Bronchial epithelial cell (primary cell): ENCODE measurements at places on chromosomes 7 and 10. TPM values are rescaled to one million over a fixed set of nuclear protein-coding genes. Genes with fewer than 3 reads are reported as not detected.

- no peak for DNase-seq
These were observed 37.4 kb upstream of the KIF5B start for GRCh38 chr10:32093650-32094049.

- no peak for DNase-seq
These were observed 107.4 kb downstream of the FAM204A start for GRCh38 chr10:118234683-118235082.

DNA sequence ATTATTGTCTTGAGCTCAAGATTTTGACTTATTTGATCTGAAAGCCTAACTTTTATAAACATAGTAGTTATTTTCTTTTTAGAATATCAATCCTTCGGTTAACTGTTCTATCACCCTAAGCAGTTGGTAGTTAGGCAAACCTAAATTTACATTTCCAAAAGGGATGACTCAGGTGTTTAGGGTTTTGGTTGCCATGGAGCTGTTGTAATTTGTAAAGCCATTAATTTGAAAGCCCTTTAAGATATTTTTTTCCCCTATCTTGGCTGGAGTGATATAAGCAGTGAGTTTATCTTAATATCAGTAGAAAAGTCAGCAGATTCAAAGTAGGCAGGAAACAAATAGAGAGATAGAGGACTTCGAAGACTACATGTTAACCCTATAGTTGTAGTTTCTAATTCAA lies 1472.6 kb upstream of the CELF2 start:
- DNase-seq: peak; percentile 17

DNA sequence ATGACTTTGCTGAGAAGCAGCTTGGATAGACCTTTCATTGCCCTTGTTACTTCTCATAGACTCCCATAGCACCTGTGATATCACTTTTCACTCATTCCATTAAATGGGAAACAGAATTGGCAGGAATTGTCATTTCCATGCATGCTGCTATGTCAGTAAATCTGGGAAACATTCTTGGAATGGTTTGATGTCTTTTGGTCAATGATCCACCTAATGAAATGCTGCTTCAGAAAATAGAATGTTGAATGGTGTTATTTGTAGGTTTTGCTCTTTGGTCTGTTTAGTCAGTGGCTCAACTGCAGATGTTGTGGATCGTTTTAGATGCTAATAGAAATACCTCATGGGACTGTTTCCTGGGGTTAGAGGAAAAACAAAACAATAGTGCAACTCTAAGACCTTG lies 127.8 kb downstream of the PLPP4 start:
- no peak for DNase-seq

DNA sequence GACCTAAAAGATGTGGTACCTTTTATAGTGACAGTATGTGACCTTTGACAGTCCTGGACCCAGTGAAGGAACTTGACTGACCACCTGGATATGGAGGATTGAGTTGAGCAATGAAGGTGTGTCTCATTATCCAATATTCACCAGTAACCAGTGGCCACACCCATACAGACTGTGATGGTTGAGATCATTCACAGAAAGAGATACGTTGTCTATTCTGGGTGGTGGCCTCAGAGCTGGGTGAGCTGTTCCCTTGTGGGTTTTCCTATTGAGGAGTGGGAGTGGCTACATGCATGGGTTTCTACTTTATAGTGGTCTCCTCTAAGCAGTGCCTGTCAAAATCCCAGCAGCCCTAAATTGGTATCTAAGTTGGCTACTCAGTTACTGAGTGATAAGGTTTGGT lies 507.4 kb downstream of the SORCS3 start:
- DNase-seq: peak; percentile 80

DNA sequence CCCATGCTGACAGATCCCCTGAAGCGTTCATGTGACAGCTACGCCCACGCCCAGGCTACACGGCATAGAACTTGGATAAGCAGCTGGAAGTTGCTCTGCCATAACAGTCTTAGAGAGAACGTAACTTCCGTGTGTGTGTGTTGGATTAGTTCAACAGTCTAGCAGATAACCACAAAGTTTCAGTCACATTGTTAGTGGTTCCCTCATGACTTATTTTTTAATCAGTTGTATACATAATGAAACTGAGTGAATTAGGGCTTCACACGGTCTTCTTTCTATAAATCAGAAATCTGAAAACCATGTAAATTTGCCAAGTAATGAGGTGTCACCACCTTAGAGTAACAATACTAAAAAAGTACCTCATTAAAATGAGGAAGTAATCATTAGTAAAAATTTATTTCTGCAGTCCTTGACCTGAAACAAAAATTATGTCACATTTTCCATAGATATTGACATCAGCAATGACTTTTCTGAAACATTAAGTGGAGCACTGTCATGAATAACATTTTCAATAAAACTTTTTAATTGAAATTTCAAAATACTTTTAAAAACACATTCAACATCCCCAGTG lies 21.7 kb upstream of the MACC1 start:
- peak; percentile 51 for DNase-seq

DNA sequence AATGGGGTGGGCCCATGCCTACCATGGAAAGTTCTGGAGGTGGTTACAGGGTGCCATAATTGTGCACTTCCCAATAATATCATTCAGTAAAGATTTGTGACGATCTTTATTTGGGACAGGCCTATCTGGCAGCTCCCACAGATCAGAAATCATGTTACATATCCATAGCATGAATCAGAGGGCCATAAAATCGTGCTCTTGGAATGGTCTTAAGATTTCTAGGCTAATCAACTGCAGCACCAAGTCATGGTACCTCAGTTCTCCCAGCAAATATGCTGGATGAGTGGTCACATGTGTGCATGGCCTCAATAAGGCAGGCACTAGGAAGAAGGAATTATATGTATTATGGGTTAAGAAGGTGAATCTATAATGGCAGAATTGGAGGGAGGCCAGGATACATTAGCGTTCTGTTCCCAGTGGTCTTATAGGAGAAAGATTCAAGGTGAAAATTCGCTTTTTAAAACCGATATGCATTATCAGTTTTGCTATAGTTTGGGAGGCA lies 134.7 kb downstream of the NRP1 start:
- no peak for DNase-seq

Gene SUFU
- total RNA-seq: 0.79 and 0.90 TPM in 2 replicates

Gene LIPM
- not detected in 2 replicates for total RNA-seq

DNA sequence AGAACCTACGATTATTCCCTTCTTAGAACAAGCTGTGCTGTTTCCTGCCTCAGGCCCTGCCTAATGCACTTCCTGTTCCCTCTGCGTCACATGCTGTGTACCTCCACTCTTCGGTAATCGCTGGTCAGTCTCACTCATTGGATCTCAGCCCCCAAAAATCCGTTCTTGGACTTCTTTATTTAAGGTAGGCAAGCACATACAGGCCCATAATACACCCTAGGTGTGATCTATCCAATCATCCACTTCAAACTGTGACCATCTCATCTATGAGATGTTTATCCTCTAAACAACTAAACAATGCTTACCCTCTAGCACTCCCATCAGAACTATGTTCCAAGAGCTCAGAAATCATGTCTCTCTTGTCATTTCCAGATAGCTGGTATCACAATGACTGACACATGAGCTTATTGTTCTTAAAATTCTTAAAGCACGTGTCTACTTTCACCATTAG lies 83.9 kb downstream of the CADPS2 start:
- peak; percentile 34 for DNase-seq

GRCh38 chr7:153604-154003 lies 38.8 kb upstream of the FAM20C start:
- DNase-seq: no peak

Gene TBC1D12
- total RNA-seq: 10.8 and 11.3 TPM in 2 replicates

DNA sequence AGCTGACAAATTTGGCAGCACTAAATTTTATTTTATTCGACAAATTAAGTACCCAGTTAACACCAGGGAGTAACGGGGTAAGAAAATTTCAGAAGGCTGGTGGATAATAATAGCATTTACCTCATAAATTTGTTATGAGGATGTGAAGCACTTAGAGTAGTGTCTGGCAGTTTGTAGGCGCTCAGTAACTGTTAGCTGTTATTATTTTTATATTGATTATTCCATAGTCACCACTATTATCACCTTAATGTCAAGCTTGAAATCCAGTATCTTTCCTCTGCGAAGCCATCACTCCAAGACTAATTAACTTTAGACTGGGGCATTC lies 563 bp upstream of the COA1 start:
- no peak for DNase-seq

Gene ANKRD30A
- total RNA-seq: not detected in 2 replicates

- DNase-seq: no peak
These were observed 133.1 kb upstream of the SEMA3C start for GRCh38 chr7:81051811-81052413.

GRCh38 chr7:142943706-142944268 lies 4.5 kb downstream of the LLCFC1 start:
- peak; percentile 97 for DNase-seq

GRCh38 chr10:7937315-7937945 lies 117.1 kb upstream of the GATA3 start:
- DNase-seq: peak; percentile 98

- no peak for DNase-seq
These were observed 36.9 kb upstream of the PPIF start for GRCh38 chr10:79310200-79310865.

Gene HECW1
- under 0.01 TPM in 1 of 2 replicates, not detected in the other for total RNA-seq

Gene GIMAP2
- 0.13 and 0.26 TPM in 2 replicates for total RNA-seq

Gene ZNF736
- total RNA-seq: 8.7 and 9.7 TPM in 2 replicates

- DNase-seq: no peak
These were observed 490.4 kb downstream of the DNAJB6 start for GRCh38 chr7:157827045-157827862.

DNA sequence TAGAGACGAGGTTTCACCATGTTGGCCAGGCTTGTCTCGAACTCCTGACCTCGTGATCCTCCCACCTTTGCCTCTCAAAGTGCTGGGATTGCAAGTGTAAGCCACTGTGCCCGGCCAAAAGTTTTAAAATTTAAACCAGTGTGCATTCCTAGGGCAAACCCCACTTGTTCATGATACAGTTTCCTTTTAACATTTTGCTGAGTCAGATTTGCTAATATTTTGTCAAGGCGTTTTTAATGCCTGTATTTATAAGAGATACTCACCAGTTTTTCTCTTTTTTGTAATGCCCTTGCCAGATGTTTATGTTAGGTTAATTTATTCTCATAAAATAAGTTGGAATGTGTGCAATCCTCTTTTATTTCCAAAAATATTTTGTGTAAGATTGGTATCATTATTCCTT lies 927.4 kb downstream of the DNAJB9 start:
- DNase-seq: no peak

Gene OR2A1
- not detected in 2 replicates for total RNA-seq

DNA sequence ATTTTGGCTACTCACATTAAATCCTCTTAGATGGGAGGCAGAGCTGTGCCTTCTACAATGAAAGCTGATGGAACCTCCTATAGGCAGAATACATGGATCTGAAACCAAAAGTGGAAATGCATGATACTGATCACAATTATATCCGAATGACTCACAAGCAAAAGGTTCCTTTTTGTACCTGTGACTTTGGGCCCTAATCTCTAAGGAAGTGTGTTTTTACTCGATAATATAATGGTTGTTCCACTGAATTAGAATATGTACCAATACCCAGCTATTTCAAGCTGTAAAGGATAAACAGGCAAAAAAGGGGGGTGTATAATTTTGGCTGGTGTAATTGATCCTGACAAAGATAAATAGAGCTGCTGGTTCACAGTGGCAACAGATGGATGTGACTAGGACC lies 17.6 kb upstream of the LAMB1 start:
- no peak for DNase-seq

DNA sequence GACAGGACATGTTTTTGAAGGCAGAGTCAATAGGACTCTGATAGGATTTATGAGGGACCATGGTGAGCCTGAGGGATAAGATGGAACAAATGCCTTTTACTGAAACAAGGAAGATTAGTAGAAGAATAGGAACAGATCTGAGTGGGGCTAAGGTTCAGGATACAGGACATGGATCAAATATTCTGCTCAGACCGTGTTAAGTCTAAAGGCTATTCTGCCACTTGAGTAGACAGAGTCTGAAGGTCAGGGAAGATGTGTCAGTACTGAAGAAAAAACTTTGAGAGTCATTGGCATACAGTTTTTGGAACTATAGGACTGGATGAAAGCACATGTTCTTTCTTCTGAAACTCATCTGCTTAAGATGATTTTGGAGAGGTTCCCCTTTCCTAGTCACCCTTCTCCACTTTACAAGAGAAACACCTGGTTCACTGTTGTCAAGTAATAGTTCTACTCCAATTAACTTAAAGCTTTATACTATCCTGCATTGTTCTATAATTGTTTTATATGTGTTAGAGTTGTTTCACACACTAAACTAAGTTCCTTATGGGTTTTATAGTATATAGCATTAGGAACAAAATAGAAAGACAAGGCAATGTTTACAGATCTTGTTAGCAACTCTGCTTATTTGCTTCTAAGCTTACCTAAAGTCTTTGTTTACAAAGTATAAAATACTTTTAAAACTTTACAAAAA lies 43.4 kb downstream of the WASL start:
- DNase-seq: no peak

Gene ADCY1
- 0.79 and 1.0 TPM in 2 replicates for total RNA-seq

Gene TASOR2
- total RNA-seq: 52.1 and 54.8 TPM in 2 replicates

DNA sequence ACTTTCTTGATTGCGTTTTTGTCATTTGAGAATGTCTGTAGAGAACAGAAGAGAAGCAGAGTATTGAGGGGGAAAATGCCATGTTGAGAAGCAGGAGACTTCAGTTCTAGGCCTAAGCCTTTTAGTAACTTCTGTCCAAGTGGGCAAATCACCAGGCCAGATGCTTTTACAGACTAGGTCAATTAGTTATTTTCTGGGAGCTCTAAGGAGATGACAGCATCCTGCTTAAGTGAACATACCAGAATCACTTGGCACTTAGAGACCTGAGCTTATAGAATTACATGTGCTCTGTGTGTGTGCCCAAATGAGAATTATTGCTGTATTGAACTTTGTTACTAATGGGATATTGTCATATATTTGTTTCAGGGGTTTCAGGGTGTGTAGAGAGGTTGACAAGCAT lies 24.0 kb downstream of the AGK start:
- DNase-seq: no peak

GRCh38 chr7:44375926-44376342 lies 50.5 kb upstream of the CAMK2B start:
- DNase-seq: no peak

DNA sequence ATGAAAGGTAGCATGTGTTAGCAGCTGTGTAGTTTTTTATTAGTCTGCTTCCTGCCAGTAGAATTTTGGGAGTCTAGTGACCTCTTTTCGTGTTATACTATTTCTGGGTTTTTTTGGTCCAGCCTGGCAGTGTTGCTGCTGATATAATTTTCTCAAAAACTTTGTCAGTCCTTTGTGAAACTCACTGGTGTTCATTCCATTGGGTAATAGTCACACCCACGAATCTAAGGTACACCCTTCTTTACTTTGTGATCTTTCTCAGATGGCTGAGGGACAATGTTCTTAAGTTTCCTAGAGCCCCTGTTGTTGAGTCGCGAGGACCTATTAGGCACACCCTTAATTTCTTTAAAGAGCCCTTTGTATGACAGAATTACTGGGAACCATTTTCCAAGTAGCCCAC lies 52.3 kb downstream of the TPST1 start:
- peak; percentile 79 for DNase-seq

DNA sequence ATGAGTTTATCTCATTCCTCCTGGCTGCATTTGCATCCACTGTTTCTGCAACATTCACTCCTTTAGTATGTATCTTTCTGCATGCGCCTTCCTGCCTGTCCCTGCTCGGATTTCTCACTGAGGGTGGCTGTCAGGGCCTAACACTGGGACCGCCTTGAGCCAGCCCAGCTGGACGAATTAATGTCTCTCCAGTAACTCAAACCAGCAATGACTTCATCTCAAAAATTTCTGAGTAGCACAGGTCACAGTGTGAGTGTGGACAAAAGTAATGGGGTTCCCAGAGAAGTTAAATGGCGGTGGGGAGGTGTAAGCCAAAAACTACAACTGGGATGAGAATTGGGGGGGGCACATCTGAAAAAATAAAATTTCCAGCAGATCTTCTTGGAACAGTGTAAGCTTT lies 444.0 kb upstream of the MGMT start:
- no peak for DNase-seq

Gene SSC4D
- total RNA-seq: 0.79 and 1.3 TPM in 2 replicates

Gene PSMG3
- 50.8 and 55.2 TPM in 2 replicates for total RNA-seq

Gene TRIM4
- total RNA-seq: 17.1 and 20.7 TPM in 2 replicates
